ENCODE measurements at places on chromosomes 2 and 18.

DNA sequence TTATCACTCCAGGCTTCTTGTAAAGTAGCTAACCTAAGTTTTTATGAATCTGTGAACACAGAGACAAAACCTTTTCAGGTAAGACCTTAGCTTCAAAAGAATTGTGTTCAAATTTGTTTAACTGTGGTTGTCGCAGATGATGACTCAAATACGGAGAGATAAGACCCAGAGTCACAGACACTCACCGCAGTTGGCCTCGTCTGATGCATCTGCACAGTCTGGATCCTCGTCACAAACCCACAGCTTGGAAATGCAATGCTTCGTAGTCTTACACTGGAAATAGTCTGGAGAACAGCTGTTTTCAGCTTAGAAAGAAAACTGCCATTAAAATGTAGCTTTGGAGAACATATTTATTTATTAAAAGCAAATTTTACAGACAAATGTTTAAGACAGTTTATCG, 1662.1 kb upstream of the NXPH2 start:
- DNase-seq = no peak

DNA sequence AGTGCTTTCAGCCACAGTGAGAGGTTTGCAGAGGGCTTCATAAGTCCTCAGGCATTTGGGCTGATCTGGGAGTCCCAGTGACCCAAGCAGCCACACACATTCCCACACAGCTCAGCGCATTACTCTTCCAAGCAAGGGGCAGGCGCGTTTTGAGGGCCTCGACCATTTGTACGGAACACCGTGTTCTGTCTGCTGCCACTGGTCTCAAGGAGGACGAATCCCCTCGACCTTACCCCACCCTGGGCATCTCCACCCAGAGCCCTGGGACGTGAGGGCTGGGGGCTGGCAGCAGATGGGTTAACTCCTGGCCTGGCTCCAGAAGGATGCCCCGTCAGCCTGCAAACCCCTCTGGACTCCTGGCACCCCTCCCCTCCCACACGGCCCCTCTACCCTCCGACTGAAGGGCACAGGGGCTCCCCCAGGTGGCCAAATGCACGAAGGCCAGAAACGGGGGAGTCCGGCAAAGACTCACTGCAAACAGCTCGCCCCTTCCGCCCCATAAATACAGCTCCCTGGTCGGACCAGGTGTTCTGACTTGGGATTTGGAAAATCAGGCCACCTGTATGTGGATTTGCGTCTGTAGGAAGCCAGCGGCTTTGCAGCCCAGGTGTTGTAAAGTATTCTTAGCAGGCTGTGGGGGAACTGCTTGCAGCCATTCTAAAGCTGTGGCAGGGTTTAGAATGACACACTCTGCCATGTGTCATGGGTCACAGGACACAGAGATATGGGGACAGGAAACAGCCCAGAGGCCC, 33.6 kb upstream of the PTMA start:
- no peak for DNase-seq

DNA sequence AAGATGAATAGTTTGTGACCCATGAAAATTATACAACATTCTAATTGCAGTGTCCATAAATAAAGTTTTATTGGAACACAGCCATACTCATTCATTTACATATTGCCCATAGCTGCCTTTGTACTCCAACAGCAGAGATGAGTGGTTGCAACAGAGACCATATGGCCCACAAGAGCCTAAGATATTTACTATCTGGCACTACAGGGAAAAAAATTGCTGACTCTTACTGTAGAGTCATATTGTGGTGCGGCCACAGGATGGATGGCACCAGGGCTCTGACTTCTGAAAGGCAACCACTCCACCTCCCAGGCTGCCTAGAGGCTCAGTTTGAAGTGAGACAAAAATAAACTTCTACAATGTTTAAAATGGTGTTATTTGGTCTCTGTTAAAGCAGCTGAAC, 404.0 kb upstream of the ATP5MC3 start:
- no peak for DNase-seq

DNA sequence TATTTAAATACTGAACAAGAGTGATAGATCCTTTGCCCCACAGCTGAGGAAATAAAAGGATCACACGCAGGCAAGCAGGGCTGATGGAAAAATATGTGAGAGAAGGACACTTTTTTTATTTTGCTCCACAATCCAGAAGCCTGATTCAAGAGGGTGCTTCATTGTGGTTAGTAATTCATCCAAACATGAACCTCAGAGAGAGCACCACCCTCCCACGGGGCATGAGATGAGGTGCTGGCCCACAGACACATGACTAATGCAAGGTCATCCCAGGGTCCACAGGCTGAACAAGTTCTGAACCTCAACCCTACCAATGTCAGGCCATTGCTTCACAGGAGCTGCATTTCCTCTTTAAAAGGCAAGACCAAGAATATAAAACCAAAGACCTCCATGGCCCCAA, 239.6 kb downstream of the MREG start:
- no peak for DNase-seq

DNA sequence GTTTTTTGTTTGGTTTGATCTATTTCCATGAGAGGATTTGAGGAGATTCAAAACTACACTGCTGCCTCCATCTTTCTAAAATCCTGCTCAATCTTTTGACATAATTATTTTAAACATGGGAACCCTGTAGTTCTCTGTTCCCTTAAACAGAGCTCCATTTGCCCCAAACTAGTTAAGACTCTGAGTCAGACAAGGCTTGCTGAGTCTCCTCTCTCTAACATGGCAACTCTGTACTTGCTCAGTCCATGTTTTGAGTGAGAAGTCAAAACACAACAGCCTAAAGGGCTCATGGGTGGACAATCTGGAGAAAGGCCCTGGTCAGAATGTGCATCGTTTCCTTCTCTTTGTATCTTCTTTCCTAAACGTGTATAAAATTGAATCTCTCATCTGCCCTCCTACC, 7.1 kb upstream of the STAMBP start:
- no peak for DNase-seq
